ENCODE measurements at places on chromosomes 11 and 22.

DNA sequence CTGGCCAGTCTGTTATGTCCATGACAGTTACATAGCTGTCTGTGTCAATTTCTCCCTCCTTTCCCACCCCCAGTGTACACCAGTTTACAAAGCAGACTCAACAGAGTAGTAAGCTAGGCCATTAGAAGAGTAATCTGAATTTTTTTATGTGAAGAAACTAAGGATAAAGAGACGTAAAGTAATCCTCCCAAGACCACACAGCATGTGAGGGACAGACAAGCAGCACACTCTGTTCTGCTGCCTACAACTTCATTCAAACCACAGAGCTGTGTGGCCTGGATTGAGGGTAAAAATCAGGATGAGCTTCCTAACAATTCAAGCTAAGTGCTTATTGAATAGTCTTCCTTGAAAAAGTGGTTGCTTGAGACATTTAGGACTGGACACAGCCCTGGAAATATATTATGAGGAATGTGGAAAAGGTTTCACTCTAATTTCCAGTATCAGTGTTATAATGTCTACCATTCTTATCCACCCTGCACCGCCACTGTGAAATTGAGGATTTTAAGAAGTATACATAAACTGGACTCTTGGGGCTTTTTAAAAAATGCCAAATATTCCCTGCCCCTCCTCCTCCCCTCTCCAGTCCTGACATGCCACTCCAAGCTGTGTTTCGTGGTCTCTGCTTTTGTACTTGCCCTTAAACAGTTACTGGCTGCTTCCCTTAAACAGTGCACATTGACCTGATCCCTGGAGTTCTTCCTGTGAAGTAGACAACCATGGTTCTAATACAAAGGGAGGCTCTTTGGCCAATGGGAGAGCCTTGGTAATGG is 40.9 kb downstream of the EXT2 start:
- no peak for DNase-seq

GRCh38 chr11:75326439-75326810 is 25.0 kb downstream of the ARRB1 start:
- DNase-seq, result no peak

DNA sequence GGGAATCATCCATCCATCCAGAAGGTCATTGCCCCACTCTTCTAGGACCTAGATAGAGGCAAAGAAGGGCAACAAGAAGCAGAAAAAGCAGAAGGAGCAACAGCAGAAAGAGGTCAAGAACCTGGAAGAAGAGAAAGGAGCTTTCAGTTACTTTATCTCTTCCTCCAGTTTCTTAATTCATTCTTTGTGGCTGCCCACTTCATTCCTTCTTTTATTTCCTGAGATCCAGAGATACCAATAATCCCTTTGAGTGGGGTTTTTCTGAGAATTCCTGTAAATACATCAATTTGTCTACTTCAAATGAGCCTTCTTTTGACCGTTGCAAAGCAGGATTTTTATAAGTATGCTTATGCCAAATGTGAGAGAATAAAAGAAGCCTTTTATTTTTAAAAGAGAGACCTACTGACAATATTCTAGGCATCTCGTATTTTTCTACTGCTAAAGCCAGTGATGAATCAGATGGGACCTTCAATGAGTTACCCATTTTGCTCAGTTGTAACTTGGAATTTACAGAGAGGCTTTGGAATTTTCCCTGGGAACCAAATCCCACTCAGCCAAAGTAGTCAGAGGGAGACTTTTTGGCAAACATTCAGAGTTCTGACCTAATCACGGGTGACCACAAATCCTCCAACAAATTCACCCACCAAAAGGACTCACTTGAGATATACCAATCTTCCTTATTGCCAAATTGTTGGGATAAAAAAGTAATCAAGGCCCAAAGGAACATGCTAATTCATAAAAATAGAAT is 54.9 kb downstream of the ZC3H12C start:
- no peak for DNase-seq

- no peak for DNase-seq
Measured at GRCh38 chr11:64747961-64748665, 4.2 kb upstream of the RASGRP2 start.

DNA sequence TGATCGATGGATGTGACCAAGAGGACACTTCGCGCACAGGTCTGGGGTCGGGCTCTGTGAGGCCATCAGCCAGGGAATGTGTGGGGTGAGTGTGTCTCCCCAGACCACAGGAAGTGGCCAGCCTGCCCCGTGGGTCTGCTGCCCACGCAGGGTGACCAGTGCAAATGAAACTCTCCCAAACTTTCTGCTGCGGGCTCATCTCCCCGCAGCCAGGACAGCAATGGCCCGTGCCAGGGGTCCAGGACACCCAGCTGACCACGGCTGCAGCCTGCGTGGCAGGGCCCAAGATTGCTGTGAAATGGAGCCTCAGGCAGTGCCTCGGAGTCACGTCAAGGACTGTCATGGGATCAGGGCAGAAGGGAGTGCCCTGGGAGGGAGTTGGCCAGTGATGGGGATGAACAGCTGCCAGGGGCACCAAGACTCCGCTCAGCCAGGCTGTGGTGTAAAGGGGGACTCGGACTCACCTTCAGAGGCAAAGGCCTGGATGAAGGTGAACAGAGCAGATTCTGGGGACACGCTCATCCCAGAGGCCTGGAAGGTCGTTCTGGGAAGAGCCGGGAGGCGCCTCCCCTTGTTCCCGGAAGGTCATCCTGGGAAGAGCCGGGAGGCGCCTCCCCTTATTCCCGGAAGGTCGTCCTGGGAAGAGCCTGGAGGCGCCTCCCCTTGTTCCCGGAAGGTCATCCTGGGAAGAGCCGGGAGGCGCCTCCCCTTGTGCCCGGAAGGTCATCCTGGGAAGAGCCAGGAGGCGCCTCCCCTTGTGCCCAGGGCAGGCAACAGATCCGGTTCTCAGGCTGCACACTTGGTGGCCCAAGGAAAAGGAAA is 252.6 kb downstream of the BRD1 start:
- no peak for DNase-seq

- DNase-seq, result peak; percentile 53
Measured at GRCh38 chr22:50694766-50695420, 22.3 kb downstream of the SHANK3 start.

GRCh38 chr11:85751724-85752123 is 59.2 kb downstream of the SYTL2 start:
- no peak for DNase-seq

DNA sequence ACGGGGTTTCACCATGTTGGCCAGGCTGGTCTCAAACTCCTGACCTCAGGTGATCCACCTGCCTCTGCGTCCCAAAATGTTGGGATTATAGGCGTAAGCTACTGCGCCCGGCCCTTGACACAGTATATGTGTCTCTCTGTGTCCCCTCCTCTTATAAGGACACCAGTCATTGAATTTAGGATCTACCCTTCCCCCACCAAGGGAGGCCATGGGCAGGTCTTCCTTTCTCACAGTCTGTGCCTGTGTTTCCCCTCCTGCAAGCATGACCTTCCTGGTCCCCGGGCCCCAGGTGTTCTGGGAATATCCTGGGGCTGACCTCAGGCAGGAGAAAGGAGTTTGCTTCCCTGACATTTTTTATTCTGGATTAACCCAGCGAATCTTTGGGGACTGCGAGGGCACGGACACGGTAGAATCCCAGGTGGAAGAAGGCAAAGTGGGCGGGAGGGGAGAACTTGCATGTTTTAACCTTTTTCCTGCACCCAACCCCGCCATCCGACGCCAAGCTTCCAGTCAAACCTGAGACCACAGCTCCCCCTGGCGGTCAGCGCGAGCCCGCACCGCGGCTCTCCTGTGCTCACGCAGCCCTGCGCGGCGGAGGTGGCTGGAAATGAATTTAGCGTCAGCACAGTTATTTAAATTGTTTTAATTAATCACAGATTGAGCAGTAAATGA is 42.1 kb upstream of the ISX start:
- DNase-seq, result no peak

DNA sequence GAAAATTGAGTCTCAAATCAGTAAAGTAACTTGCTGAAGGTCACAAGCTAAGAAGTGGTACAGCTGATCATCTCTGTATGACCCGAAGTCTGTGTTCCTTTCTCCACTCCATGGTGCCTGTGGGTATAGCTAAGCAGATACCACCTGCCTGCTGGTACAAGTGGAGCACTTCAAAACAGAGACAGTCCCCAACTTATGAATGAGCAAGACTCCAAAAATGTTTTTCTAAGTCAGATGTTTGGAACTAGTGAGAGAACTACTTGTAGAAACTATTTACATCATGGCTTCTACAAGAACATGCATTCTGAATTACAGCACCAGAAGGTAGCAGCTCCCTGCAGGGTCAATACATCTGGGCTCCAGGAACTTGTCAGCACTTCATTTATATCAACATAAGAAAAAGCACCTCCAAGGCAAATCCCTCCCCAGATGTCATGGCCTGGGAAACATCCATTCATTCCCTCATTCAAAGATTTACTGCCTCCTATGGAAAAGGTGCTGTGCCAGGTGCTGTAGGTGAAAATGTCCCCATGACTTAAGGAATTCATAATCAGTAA is 94.7 kb downstream of the SERGEF start:
- no peak for DNase-seq

DNA sequence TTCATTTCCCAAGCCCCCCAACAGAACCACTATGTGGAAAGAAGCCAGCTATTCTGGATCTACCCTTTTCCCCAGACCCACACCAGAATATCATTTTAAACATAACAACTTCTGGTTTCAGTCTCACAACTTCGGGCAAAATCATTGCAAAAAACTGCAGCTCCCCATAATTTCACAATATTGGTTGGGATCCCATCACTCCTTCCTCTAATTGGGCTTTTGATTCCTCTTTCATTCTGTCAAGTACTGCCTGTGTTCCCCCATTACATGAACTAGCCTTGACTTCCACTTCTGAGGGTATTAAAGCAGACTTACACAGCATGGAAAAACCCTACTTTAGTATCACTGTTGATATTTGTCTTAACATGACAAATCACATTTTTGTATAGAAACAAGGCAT is 4.1 kb upstream of the APOL3 start:
- peak; percentile 38 for DNase-seq

GRCh38 chr11:114082415-114082748 is 22.9 kb downstream of the ZBTB16 start:
- DNase-seq, result peak; percentile 80

- DNase-seq, result no peak
Measured at GRCh38 chr11:79538775-79539174, 97.9 kb upstream of the TENM4 start.

- DNase-seq, result no peak
Measured at GRCh38 chr11:129331217-129331616, 44.4 kb upstream of the BARX2 start.

DNA sequence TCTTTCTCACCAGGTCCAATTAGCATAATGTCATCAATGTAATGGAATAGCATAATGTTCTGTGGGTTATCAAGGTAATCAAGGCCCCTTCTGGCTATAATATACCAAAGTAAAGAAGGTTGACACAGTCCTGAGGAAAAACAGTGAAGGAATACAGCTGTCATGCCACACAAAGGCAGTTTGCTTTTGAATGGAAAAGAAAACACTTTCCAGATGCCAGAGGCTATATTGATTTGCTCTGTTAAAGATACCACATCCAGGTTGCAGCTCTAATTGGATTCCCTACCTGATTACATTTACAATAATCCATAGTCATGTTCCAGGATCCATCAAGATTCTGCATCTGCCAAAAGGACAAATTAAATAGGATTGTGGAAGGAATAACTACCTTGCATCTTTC is 22.3 kb upstream of the CLPB start:
- DNase-seq, result no peak

GRCh38 chr11:67022961-67023956 is at the start of gene SYT12:
SYT12 (plus strand) TSS chr11:67023134; CDS start chr11:67030145, 7,011 bp downstream.
- DNase-seq, result no peak

- no peak for DNase-seq
Measured at GRCh38 chr11:81098471-81098870, 1635.2 kb downstream of the FAM181B start.

GRCh38 chr22:17922925-17923903 is 101.1 kb downstream of the MICAL3 start:
- DNase-seq, result no peak

- no peak for DNase-seq
Measured at GRCh38 chr22:48346911-48347310, 1480.8 kb downstream of the BRD1 start.

GRCh38 chr11:27174021-27174420 is 133.4 kb downstream of the BBOX1 start:
- DNase-seq, result no peak

GRCh38 chr11:36313750-36314433 is 17.8 kb downstream of the PRR5L start:
- DNase-seq, result no peak

GRCh38 chr11:10605941-10606381 is 37.5 kb upstream of the LYVE1 start:
- DNase-seq, result peak; percentile 88

- DNase-seq, result no peak
Measured at GRCh38 chr11:63459586-63459985, 31.4 kb downstream of the PLAAT5 start.

DNA sequence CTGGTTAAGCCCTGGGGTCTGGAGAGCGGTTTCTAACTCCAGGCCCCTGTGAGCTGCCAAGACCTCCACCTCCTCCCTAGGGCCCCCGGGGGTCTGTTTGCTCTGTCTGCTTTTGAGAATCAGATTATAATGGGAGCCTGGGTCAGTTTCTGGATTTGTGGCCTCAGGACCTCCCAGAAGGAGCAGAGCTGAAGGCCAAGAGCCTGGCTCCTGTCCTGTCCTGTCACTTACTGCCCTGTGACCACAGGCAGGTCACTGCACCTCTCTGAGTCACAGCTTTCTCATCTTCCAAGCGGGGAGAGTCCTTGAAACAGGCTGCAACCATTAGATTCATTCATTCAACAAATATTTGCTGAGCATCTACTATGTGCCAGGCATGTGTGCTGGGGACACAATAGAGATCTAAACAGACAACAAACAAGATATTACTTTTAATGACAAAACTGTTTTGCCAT is 87.3 kb upstream of the FGF3 start:
- DNase-seq, result no peak

- DNase-seq, result no peak
Measured at GRCh38 chr11:72226701-72227100, 2.1 kb downstream of the INPPL1 start.

DNA sequence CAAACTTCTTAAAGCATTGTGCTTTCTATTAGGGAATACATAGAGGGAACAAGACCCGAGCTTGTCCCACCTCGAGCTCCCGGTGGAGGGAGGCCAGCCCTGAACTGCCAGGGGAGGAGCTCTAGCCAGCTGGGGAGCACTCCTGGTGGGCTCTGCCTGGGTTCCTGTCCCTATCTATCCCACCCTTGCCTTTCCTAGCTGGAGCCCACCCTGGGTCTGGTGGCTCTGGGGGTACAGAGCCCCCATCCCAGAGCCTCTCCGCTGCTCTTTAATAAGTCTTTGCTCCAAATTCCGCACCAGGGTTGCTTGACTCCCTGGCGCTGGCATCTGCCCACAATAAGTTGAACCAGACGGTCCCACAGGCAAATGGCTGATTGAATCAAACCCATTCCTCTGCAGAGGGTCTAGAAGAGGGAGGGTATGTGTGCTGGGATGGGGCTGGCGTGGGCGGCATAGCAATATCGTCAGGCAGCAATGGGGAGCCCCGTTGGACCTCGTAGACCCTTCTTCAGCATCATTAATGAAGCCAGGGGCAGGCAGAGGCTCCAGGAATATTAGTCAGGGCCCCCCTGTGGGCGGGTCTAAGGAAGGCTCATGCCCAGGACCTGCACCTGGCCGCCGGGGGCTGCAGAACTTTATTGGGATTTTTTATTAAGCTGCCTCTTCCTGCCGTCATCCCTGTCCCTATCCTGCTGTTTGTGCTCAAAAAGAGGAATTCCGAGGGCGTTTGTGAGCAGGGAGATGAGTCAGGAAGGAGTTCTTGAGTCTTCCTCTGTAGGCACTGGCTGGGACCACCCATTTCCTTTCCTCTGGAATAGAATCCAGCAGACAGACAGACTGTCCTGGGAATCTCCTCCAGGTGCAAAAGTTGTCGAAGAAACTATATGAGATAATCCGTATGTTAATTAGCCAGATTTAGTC is 38.5 kb upstream of the RIC3 start:
- DNase-seq, result no peak

GRCh38 chr22:42470366-42471082 is 38.3 kb upstream of the NFAM1 start:
- no peak for DNase-seq

Measured in ascending aorta (tissue), 2 donors.